Activated T-cell treated with anti-CD3 and anti-CD28 coated beads, Interleukin-2, amount 50 U/mL, for 72 hours (primary cell): ENCODE measurements at places on chromosomes 7 and 10.
A peak's percentile ranks its signal among the peaks of the same experiment; 100 is the strongest.

- no peak for DNase-seq
Measured at GRCh38 chr7:157397036-157397720, 60.4 kb downstream of the DNAJB6 start.

- peak; percentile 74 for DNase-seq
Measured at GRCh38 chr7:143240291-143241168, 18.7 kb downstream of the TAS2R40 start.

DNA sequence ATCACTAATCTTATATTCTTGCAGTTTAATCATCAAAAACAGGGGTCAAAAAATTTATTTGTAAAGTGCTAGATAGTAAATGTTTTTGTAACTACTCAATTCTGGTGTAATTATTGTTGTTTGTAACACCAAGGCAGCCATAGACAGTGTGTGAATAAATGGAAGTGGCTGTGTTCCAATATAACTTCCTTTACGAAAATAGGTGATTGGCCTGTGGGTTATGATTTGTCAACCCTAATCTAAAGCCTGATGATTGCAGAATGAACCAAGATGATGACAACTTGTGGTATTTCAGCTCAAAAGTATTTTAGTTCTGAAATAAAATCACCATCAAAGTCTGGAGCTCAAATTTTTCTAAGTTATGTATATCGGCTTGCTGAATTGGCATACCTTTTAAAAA is 34.4 kb upstream of the ETV1 start:
- DNase-seq, result no peak

DNA sequence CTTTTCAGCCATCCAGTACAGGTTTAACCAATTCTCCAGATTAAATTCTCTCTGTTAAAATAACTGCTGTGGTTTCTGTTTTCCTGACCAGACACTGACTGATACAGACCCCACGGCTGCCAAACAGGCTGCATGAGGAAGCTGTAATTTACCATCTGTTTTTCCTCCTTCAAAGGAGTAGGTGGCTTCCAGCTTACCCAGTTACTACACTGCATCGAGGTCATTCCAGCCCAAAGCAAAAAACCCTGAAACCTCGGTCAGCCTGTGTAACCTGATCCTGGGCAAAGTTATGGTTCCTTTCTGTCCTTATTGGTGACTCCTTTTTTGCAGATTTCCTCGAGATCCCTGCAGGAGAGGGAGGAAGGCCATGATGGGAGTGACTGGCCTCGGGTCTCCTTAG is 27.9 kb upstream of the LOXL4 start:
- DNase-seq, result no peak

DNA sequence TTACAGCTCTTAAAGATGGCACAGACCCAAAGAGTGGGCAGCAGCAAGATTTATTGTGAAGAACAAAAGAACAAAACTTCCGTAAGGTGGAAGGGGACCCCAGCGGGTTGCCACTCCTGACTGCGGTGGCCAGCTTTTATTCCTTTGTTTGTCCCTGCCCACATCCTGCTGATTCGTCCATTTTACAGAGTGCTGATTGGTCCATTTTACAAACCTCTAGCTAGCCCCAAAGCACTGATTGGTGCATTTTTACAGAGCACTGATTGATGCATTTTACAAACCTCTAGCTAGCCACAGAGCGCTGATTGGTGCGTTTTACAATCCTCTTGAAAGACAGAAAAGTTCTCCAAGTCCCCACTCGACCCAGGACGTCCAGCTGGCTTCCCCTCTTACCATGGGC is 16.8 kb upstream of the CCSER2 start:
- DNase-seq, result no peak
